ENCODE measurements at places on chromosomes 16 and 17.
A peak's percentile ranks its signal among the peaks of the same experiment; 100 is the strongest.

- no peak for DNase-seq
Observed at GRCh38 chr17:8412089-8412488, 14.5 kb upstream of the RNF222 start.

DNA sequence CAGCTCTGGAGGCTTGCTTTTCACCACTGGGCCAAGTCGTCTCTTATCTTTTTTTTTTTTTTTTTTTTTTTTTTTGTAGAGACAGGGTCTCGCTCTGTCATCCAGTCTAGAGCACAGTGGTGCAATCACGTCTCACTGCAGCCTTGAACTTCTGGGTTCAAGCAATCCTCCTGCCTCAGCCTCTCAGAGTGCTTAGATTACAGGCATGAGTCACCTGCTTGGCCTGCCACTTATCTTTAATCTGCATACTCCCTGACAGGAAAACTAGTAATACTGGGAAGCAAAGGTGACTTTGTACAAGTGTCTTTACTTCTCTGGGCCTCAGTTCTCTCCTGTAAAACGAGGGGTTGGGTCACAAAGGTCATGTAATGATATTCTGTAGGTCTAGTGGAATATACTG is 15.0 kb downstream of the NTN1 start:
- no peak for DNase-seq

DNA sequence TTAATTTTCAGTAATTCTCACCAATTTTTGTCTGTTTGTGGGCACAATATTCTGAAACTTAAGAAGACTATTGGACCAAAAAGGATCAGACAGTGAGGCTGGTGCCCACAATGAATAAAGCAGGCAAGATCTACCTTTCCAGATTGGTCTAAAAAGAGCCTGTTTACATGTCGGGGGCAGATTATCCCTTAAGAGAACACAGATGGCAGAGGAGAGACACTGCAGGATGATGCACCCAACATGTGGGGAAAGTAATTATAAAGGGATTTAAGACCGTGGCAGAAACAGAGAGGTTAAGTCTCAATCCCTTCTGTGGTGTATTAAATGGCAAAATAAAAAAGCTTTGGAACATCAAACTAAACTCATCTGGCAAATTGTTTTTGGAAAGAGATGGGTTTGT is 331.8 kb upstream of the CDH11 start:
- DNase-seq = no peak

DNA sequence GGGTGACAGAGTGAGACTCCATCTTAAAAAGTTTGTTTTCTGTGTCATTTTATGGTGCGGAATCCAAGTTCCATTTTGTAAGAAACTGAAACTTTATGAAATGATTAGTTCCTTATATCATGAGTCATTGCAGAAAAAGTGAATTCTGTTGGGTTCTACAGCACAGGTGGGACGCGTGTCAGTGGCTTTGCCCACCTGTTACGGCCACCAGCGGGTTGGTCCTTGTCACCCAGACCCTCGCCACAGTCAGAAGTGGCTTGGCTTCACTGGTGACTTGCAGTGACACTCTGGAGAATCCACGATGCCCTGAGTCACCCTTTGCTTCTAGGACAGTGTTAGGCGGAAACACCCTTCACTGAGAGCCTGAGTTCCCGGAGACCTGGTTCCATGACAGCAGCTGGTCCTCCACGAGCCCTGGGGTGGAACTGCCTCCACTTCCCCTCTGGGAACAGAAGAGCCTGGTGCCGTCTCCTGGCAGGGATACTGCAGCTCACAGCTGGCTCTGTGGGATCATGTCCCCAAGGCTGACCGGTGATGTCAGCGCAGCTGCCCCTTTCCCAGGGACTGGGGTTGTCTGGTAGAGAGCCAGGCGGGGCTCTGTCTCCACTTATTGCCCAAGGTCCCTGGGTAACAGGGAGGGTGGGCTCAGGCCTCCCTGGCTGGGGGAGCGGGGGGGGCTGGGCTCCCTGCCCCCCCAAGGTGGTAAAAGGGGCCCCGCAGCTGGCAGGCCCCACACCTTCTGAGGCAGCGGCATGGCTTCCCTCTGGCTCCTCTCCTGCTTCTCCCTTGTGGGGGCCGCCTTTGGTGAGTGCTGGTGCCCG is at the start of gene CTRB1:
Gene CTRB1 (plus strand): TSS at position 733 of the 821 bp plus-strand sequence. CDS start 20 bp downstream, at position 753.
- DNase-seq = peak; percentile 15

- no peak for DNase-seq
Observed at GRCh38 chr16:57592591-57593003, 35.8 kb upstream of the ADGRG1 start.

GRCh38 chr17:78852709-78853121 is 12.1 kb upstream of the USP36 start:
- no peak for DNase-seq

DNA sequence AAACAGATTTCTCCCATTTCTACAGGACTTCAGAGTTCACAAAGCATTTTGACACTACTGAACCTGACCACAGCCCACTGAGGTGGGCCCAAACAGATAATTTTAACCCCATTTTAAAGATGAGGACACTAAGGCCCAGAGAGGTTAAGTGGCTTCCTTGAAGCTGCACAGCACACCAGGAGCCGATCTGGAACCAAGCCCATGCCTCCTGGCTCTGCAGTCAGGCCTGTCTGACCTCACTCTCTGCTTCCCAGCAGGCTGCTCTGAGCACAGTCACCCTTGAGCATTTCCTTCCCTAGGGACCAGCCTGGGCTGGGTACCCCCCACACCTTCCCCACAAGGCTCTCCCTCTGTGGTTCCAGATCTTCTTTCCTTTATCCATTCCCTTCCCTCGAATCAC is 252.2 kb downstream of the ENGASE start:
- no peak for DNase-seq

DNA sequence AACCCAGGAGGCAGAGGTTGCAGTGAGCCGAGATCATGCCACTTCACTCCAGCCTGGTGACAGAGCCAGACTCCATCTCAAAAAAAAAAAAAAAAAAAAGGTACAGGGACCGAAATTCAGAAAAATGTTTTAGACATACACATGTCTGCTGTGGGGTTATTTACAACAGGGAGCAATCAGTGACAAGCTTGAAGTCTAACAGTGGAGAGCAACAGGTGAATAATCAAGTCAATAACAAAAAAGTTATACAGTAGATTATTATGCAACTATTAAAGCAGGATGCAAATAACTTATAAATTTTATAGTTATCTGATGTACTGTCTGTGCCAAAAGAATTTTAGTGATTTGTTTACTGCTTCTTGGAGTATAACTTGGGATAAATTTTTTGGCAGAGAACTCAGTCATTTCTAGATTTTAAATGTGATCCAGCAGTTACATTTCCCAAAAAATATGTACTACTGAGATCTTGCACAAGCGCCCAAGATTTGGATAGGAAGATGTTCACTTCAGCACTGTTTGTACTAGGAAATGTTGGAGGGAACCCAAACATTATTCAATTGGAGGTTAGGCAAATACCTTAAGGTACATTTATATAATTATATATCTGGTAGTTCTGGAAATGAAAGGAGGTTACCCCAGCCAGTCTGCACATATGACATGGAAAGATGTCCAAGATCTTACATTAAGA is 34.1 kb downstream of the EEF2K start:
- DNase-seq = no peak

GRCh38 chr17:1999557-2000251 is 25.4 kb downstream of the RTN4RL1 start:
- no peak for DNase-seq

DNA sequence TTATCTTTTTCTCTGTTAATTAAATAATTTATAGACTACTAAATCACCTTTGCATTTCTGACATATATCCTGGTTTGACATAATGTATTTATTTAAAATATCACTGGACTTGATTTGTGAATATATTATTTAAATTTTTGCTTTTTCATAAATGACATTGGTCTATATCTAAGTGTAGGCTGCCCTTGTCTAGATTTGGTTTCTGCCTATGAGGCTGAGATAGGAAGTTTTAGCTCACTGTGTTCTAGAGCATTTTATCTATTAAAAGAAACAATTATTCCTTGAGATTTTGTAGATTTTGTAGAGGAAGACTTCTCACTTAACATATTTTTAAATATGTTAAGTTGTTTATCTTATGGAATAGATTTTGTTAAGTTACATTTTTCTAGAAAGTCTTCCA is 43.9 kb downstream of the NACA2 start:
- no peak for DNase-seq

DNA sequence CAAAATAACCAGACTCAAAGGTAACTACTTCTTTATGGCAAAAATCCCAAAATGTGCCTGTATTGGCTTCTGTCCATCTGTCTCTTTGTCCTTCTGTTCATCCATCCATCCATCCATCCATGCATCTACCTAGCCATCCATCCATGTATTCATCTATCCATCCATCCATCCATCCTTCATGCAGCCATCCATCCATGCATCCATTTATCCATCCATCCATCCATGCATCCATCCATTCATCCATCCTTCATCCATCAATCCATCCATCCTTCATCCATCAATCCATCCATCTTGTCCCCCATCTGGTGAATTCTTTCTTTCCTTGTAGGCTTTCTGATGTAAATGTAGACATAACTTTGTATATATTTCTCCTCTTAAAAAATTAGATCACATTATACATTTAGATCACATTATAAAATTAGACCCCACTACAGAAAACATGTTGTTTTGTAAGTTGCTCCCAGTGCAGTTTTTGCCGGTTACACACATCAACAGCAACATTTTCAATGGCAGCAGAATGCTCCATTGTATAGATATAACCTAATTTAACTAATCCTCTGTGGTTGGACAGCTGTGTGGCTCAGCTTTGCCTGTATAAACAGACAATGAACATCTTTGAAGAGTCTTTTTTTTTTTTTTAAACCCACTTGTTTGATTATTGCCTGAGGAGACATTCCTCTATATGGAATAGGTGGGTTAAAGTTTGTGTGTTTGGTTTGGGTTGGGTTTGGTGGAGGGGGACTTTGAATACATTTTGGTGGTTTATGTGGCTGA is 72.0 kb downstream of the MSI2 start:
- no peak for DNase-seq

GRCh38 chr17:5264893-5265292 is 17.2 kb upstream of the RABEP1 start:
- no peak for DNase-seq

- no peak for DNase-seq
Observed at GRCh38 chr16:56371660-56371937, 53.7 kb downstream of the AMFR start.

- DNase-seq = no peak
Observed at GRCh38 chr17:50477976-50478375, 684 bp upstream of the RSAD1 start.

- peak; percentile 9 for DNase-seq
Observed at GRCh38 chr17:42311240-42312034, 23.1 kb downstream of the STAT5A start.

Data from nucleus accumbens (tissue), 56 donors.